ENCODE measurements at places on chromosomes 12 and 14. TPM values are rescaled to one million over a fixed set of nuclear protein-coding genes. Genes with fewer than 3 reads are reported as not detected.

The ZNF385A gene
- 2.4 TPM for total RNA-seq

The RNASE2 gene
- not detected for total RNA-seq

The IGF1 gene
- total RNA-seq = 2.7 TPM

The SYNDIG1L gene
- total RNA-seq = under 0.01 TPM

The HOXC11 gene
- total RNA-seq = not detected

The ENTPD5 gene
- 6.5 TPM for total RNA-seq

Measured in bronchial smooth muscle cell (primary cell).